Ascending aorta (tissue), 2 donors: ENCODE measurements at places on chromosomes 2 and 18.

DNA sequence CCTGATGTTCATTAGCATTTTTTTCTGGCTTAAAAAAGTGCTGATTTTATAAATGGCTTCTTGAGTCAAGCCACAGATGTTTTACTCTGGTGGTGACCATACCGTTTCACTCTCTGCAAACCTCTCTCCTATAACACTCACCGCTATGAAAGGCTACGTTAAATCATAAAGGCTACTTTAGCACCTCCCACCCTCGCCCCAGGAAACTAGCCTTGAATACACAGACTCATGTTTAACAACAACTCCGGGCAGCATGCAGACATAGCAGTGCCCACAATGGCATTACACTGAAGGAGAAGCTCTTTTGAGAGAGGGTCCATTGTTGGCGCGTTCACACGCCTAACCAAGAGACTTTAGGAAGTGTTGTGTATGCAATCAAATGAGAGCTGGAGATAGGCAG, 5.6 kb downstream of the MYT1L start:
- DNase-seq: no peak

DNA sequence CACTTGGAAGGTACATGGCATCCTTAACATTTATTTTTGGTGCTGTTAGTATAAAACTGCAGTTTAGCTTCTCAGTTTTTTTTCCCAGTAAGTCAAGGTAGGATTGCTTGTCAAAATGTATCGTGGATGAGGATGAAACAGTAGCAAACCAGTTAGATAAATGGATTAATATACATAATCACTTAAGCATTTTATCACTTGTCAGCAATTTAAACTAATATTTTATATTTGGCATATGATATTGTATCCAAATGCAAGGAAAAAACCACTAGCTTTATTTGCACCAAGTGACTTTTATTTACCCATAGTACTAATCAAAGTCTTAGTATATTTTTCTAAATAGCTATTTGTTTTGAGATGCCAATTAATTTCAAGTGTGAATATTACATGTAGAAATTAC, 137.7 kb upstream of the XIRP2 start:
- no peak for DNase-seq

DNA sequence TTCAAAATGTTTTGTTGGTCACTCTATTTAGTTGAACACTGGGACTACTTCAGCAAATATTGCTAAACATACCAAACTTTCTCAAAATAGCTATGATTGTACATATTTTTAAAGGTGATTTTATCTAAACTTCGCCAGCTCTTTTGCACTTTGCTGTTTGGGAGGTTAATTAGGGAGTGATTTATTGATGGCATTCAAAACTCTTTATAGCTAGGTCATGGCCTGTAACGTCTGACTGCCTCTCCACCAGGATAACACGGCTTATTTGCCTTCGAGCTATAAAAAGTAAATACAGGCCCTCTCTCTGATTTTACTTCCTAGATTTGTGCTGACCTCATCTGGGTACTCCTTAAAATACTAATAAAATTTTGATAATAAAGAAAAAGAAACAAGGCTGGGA, 931.9 kb downstream of the DCDC2C start:
- DNase-seq: no peak

GRCh38 chr2:65204461-65205210, 23.0 kb upstream of the ACTR2 start:
- DNase-seq: no peak

DNA sequence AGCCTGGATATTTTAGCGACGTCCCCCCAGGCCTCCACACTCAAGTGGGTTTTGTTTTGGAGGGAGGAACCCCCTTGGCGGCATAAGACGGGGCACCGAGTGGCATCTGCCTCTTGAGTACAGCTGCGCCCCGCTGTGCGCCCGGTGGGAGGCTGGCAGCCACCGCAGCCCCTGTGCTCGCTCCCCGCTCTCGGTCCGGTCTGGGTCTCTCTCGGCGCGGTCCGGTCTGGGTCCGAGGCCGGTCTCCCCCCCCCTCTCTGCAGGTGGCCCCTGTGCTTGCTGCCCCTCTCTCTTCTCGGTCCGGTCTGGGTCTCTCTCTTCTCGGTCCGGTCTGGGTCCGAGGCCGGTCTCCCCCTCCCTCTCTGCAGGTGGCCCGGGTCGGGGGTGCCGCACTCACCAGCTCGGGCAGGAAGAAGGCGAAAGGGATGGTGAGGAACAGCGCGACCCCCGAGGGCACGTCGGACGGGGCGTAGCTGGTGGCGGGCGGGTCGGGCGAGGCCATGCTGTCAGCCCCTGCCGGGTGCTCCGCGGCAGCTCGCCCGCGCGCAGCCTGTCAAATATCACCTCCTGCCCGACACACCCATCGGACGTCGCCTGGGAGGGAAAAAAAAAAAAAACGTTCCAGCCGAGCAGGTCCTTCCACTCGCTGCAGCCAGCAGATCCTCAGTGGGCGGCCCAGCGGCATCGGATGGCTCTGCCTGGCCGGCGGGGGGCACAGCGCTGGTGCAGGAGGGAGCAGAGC, at the start of gene MALL:
MALL (minus strand) TSS at position 532 of the 742 bp plus-strand sequence; CDS start at position 502, 30 bp downstream.
- DNase-seq: no peak

DNA sequence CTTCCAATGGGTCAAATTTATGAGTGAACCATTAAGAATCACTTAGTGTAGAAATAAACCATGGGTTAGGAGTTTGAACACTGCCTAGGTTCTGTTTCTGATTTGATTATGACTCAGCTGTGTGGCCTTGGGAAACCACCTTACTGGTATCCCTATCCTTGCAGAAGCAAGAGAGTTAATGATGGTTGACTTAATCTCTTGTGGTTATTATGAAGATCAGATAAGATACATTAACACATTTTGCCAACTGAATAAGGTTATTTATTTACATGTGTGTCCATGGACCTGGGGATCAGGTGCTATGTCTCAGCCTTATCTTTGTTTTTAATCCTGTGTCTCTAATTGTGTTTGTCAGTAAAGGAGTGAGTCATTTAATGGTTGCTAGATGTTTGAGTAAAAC, 5.4 kb upstream of the KCNJ13 start:
- no peak for DNase-seq

DNA sequence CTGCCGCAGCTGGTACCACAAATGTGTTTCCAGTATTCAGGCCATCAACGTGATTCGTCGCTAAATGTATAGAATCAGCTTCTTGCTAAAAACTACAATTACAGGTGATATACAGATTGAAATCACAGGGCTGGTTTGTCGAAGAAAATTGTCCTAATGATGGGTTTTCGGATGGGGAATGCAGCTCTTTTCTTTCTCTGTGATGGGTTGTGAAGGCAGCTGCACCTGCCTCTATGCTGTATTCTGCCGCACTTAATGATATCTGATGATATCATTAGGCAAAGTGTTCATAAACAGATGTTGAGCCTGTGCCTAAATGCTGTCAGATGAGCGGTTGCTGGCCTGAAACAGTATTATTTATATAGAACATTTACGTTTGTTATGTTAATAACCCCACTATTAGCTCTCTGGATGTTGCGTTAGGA, 218.1 kb downstream of the ARHGAP15 start:
- no peak for DNase-seq

DNA sequence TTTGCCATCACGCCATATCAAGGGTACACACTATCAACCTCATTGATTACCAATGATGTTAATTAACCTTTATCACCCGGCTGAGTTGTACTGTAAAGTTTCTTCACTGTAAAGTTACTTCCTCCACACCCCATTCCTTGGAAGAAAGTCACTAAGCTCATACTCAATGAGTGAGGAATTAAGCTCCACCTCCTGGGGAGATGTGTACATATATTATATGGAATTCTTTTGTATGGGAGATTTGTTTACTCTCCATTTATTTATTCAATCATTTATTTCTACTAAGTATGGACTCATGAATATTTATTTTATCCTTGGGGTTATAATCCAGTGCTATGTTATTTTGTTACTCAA, 56.8 kb downstream of the C2orf74 start:
- DNase-seq: no peak
